ENCODE measurements at places on chromosomes 12 and 14.

DNA sequence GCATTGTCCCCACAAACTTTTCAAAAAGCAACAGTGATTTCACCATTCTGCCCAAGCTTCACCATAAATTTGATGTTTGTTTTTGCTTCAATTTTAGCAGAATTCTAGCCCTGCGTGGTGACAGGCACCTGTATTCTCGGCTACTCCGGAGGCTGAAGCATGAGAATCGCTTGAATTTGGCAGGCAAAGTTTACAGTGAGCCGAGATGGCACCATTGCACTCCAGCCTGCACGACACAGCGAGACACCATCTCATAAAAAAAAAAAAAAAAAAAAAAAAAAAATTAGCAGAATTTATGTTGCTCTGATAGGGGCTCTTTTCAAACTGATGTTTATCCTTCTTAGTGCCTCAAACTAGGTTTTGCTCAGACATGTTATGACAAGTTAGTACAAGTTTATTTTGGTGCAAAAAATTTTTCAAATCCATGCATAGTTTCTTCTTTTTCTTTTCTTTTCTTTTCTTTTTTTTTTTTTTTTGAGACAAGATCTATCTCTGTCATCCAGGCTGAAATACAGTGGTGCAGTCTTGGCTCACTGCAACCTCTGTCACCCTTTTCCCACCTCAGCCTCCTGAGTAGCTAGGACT, 24.3 kb downstream of the RASSF3 start:
- DNase-seq, result no peak

- no peak for DNase-seq
Observed at GRCh38 chr12:131275824-131276223, 322.1 kb downstream of the ADGRD1 start.

- no peak for DNase-seq
Observed at GRCh38 chr12:53173085-53173715, 7.3 kb upstream of the ZNF740 start.

DNA sequence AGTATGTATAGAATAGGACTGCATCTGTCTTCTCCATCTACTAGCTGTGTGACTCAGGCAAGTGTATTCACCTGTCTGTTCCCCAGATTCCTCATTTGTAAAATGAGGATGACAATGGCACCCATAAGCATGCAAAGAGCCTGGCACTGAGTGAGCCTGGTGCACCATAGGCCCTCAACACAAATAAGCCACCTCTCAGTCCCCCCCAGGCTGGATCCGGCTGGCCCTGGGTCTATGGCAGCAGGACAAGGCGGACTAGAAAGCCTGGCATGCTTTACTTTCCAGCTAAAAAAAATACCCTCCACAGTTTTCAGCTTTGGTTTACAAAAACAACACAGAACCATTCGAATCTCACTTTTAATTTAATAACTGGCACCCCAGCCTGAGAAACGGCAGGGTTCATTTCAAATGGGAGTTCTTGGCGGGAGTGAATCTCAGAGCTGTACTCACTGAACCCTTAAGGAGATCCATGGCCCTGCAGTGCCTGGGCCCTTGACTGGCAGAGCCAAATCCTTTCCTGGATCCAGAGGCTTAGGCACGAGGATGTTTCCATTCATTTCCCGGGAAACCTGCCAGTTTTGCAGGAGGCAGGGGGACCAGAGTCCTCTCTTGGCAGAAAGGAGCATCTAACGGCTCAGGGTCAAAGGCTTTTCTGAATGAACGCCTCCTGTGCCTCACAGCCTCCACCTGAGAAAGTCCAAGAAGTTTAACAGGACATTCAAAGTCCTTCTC, 17.7 kb downstream of the SYNE3 start:
- no peak for DNase-seq

- peak; percentile 76 for DNase-seq
Observed at GRCh38 chr12:55736780-55737580, 5.9 kb upstream of the GDF11 start.

- DNase-seq, result no peak
Observed at GRCh38 chr14:68408680-68409079, 384.2 kb downstream of the ZFP36L1 start.

DNA sequence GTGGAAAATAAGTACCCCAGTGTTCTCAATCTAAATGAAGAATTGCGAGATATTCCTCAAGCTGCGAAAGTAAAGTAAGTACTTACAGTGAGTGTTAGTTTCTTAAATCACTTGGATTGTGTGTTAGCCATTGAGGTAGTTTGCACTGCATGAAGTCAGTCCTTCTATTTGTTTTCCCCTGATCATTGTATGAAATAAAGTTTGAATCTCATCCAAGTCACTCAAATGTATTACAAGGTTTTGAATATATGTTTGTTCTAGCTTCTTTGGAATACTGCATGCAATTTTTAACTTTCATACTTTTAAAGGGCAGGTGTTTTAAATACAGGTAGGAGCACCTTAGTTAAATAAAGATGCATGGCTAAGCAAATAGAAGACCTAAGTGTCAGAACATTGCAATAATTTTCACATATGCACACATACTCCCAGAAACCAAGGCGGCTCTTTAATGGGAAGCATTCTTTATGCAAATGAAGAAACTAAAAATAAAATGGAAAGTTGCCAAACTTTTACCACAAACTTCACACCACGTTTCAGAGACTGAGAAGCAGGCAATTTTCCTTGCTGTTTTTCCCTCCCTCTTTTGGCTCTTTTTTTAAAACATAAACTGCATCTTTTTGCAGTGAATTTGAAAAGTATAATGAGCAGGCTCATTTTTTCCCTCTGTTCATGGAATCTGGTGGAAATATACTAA, 105.6 kb downstream of the GPR135 start:
- DNase-seq, result no peak

DNA sequence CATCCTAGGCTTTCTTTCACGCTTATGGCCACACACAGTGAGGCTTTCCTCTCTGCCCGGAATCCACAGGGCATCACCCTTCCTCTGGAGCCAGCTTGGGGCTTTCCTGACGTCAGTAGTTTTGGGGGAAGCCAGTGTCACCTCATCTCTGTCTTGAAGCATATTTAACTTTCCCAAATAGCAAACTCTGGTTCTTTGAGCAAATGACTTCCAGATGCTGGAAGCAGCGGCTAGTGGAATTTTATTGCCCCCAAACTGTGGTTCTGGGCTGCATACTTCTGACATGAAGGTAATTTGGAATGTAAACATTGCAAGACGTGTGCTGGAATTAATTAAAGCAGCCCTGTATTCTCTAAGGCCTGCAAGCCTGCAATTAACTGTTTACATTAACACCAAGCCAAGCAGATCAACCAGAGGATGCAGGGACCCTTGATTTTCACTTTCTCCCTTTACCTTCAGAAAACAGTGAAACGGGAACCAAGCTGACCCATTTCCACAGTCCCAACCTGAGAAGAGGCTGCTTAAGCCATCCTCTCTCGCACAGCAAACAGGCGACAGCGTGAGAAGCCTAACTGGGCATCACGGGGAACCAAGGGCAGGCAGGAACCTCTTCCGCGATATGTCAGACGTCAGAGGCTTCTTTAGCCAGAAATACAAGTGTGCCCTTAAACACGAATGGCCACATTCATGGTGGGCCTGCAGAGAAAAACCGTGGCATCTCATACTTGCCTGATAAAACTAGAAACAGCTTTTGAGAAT, 258.4 kb downstream of the CACNA1C start:
- no peak for DNase-seq

DNA sequence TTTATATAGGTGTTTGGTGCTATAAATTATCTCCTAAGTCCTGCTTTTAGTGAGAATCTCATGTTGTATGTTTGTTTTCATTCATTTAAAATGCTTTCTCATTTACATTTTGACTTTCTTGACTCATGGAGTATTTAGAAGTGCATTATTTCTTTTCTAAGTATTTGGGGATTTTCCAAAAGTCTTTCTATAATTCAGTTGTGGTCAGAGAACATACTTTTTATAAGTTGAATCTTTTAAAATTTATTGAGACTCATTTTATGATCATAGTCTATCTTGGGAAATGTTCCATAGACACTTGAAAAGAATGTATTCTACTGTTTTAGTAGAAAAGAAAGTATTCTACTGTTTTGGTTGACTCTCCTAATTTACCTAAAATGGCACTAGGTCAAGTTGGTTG, 168.2 kb downstream of the AKAP6 start:
- DNase-seq, result no peak

DNA sequence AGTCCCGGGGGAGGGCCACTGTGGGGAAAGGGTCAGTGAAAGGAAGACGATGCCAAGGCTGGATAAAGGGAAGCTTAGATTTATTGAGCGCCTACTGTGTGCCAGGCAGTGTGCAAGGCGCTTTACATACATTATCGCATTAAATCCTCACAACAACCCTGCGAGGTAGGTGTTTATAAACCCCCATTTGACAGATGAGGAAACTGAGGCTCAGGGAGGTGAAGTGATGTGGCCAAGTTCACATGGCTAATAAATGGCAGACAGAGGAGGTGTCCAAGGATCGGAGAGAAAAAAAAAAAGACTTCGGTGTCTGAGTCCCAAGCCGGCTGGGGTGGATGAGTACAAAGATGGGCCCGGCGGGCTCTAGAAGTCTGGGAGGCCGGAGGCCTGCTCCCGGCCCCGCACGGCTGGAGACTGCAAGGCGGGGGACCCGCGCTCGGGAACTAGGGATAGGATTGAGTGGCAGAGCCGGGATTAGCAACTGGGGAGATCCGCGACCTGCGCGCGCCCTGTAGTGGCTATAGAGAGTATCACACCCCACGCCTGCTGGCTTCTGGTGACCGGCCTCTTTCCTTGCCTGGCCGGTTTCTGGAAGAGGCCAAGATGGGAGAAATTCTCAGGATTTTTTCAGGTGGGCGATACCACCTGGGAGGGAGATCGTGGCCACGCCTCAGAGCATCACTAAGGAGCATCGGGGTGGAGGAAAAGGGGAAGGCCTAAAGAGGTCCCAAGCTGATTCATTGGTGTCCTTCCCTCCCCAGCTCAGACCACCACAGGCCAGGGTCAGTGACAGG, 3.9 kb downstream of the DDN start:
- DNase-seq, result peak; percentile 70
